ENCODE measurements at places on chromosomes 5 and 9.

DNA sequence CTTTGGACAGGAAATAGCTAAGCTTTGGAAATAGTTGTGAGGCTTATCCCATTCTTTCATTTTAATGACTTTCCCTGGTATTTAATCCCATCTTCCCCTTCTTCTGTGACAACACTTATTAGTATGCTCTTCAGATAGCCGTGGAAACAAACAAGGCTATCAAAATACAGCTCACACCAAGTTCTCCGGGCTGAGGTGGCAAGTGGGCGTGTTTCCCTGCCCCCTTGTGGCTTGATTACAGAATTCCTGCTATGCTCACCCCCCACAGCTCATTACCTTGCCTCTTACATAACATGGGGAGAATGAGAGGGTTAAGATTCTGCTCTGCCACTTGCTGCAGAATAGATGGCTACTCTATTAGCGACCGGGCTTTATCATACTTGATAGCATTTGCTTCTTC is 437.1 kb upstream of the TLE4 start:
- no peak for DNase-seq

- peak; percentile 9 for DNase-seq
Measured at GRCh38 chr9:132673355-132673754, 3.1 kb downstream of the GTF3C4 start.

GRCh38 chr9:14670718-14671117 is 22.5 kb downstream of the ZDHHC21 start:
- no peak for DNase-seq

- no peak for DNase-seq
Measured at GRCh38 chr5:133295520-133295919, 243.7 kb downstream of the HSPA4 start.

All from central memory CD4-positive, alpha-beta T cell (primary cell).